ENCODE measurements at places on chromosomes 6 and 20.

DNA sequence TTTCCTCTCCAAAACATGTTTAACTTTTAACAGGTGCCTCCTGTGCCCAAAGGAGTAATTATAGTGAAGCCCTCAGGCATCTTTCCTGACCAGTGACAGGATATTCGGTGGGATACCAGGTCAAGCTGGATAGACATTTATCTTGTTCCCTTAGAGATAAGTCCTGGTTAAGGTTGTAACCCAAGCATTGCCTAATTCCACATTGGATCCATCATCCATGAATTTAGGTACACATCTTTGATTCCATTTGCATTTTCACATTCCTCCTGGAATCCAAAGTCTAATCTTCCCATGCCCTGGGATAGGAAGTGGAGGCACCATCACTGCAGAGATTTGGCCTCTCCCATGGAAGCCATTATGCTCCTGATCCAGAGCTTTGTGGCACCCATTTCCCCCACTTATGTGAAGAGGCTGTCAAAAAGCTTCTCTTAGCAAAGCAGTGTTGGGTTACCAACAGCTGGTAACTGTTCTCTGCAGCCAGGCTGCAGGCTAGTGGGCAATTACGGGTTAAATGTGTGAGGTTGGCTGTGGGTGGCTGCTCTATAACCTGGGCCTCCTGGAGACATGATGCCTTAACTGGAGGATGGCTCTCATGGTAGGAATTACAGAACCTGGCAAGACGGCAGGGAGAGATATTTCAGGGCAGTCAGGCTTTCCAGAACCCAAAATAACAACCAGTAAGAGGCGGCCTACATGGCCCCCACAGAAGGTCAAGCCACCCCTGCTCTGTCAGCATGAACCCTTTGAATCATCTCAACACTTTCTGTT lies 96.9 kb upstream of the VGLL2 start:
- DNase-seq: no peak

DNA sequence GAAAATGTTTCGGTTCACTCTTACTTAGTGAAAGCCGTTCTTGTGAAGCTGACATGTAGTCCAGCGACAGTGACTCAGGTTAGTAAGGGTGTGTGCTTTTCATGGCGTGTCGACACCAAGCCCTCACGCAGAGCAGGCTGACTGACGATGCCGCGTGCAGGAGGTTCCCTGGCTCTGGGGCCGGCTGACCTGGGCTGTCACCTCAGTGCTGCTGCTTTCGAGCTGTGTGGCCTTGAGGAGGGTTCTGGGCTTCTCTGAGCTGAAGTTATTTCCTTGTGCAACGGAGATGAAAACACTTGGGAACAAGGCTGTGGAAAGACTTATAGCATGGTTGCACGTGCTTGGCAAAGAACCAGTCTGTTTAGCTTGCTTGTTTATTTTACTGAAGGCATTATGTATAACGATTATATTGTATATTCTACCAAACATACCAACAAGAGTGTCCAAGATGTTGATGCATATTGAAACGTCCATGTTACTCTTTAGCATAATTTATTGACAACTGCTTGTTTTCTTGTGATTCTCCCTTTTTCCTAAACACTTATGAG lies 59.2 kb downstream of the PHACTR3 start:
- DNase-seq: no peak

GRCh38 chr20:43542161-43542560 lies 16.7 kb upstream of the SGK2 start:
- DNase-seq: no peak

DNA sequence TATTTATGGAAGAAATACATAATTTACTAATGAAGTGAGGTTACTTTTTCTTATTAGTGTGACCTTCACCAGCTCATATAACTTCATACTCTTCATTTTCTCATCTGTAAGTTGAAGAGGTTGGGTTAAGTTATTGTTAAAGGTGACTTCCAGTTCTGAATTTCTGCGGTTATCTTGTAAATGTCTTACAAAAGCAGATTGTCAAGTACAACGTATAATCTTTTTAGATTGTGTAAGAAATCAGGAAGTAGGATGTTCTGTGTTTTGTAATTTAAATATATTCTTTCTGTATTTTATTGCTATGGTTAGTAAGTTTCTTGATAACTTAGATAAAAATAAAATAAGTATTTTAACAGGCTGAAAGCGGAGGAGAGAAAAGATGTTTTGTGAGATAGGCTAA lies 12.0 kb downstream of the WTAP start:
- no peak for DNase-seq

DNA sequence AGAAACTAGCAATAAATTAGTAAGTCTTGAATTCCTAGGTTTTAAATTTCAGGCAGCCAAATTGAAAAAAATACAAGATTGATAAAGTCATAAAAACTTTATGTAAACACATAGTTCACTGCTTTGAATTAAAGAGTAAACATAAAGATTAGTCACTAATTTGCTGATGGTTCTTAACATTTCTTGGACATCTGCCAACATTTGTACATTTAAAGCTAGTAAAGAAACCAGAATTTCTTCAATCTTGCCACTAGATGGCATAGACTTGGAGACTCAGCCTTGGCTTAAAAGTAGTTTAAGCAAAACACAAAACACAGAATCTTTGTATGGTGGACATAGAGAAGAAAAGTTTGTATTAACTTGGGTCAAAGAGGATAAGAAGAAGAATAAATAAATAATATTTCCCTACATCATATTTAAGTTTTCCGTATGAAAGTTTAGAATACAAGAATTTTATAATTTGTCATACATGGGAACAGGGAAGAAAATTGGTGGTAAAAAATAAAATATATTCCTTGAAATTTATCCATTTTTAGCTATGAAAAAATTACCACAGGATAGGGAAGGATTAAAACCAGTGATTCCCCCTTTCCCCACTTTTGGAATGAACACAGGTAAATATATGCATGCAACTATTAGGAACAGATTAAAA lies 41.7 kb upstream of the FAM135A start:
- peak; percentile 18 for DNase-seq

- peak; percentile 64 for DNase-seq
Observed at GRCh38 chr6:47083586-47084047, 41.5 kb upstream of the ADGRF1 start.

DNA sequence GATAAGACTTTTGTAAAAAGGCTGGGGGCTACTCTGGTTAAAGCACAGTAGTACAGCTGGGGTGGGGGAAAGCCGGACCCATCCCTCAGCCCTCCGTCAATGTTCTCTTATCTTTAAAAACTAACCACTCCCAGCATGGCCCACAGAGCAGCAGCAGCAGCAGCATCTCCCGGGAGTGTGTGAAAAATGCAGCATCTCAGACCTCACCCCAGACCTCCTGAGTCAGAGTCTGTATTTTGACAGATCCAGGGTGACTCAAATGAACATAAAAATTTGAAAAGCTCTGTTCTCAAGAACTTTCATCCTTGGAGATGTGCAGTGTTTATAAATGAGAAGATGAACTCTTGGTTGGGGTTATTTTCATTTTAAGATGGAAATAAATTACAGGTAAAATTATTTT lies 277.7 kb upstream of the ECI2 start:
- DNase-seq: no peak

DNA sequence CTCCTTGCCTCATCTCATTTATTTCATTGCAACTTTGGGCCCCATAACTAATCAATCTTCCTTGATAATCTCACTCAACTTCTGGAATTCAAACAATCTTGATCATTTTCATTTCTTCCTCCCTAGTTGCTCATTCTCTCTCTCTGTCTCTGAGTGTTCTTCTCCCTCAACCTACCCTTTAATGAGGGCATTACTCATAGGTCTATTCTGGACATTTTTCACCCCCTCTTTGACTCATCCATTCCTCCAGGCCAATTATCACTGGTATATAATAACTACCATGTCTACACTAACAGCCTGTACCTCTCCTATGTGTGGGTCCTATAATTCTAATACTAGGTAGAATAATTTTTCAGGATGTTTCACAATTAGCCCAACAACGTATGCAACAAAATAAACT lies 78.8 kb downstream of the COL21A1 start:
- DNase-seq: no peak

- no peak for DNase-seq
Observed at GRCh38 chr20:7015257-7015656, 247.8 kb downstream of the BMP2 start.
